ENCODE measurements at places on chromosomes 16 and 17.
A peak's percentile ranks its signal among the peaks of the same experiment; 100 is the strongest.

DNA sequence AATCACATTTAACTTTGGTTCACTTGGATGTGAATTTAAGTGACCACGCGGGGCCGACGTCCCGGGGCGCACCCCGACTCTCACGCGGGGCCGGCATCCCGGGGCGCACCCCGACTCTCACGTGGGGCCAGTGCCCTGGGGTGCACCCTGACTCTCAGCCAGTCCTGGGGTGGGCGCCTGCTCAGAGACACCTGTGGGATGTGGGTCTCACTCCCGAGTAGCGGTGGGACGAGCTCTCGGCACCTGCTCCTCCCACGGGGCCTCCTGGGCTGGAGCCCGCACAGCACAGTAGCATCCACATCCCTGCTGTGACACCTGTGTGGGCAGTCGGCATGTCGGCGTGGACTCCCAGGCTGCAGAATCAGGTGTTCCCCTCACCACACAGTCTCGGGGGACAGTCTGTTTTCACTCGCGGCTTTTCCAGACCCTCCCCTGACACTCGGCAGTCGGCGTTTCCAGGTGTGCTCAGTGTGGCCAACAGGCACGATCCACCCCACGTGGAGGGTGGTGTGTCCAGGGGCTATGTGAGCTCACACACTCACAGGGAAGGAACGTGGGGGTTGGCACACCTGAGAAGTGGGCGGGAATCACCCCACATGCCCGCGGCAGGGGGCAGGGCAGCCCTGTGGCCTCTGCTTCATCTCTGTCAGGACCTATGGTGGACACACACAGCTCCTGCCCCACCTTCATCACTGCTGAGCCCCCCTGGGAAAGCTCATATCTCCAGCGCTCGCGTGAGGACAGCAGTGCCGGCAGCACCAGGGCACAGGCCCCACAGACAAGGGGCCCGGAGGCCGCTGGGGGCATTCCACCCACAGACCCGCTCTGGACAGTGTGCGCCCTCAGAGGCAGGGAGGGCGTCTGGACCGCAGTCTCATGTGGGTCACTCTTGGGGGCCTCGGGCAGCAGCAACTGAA lies 51.8 kb downstream of the LMF1 start:
- peak; percentile 13 for DNase-seq

DNA sequence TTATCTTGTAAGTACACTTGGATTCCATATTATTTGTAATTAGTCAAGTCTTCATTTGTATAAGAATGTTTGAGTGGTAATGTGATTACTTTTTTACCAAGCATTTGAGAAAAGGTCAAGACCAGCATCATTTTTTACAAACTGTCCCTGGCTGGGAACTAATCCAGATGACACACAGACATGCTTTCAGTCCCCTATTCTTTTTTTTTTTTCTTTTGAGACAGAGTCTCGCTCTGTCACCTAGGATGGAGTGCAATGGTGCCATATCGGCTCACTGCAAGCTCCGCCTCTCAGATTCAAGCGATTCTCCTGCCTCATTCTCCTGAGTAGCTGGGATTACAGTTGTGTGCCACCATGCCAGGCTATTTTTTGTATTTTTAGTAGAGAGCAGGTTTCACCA lies 4.5 kb downstream of the DERL2 start:
- DNase-seq, result no peak

GRCh38 chr17:65154770-65155589 lies 17.8 kb downstream of the RGS9 start:
- no peak for DNase-seq

DNA sequence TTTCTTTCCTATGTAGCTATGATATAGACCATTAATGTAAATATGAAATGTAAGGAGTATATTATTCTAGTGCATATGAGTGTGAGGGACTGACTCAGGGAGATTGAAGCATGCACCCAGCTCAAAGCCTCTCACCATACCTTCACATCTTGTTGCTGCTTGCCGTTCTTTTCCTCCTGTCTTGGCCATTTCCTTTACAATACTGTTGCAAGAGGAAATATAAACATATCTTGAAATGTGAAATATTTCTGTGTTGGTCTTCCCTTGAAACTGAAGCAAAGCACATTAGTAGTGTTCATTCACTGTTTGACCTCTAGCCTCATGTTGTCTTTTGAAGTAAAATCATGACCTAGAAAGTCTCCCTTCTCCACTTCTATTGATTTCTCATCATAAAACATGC lies 46.6 kb downstream of the PHKB start:
- DNase-seq, result no peak

- DNase-seq, result no peak
Observed at GRCh38 chr17:70320673-70321345, 151.5 kb downstream of the KCNJ2 start.

- DNase-seq, result no peak
Observed at GRCh38 chr16:12829096-12829888, 25.6 kb upstream of the CPPED1 start.

DNA sequence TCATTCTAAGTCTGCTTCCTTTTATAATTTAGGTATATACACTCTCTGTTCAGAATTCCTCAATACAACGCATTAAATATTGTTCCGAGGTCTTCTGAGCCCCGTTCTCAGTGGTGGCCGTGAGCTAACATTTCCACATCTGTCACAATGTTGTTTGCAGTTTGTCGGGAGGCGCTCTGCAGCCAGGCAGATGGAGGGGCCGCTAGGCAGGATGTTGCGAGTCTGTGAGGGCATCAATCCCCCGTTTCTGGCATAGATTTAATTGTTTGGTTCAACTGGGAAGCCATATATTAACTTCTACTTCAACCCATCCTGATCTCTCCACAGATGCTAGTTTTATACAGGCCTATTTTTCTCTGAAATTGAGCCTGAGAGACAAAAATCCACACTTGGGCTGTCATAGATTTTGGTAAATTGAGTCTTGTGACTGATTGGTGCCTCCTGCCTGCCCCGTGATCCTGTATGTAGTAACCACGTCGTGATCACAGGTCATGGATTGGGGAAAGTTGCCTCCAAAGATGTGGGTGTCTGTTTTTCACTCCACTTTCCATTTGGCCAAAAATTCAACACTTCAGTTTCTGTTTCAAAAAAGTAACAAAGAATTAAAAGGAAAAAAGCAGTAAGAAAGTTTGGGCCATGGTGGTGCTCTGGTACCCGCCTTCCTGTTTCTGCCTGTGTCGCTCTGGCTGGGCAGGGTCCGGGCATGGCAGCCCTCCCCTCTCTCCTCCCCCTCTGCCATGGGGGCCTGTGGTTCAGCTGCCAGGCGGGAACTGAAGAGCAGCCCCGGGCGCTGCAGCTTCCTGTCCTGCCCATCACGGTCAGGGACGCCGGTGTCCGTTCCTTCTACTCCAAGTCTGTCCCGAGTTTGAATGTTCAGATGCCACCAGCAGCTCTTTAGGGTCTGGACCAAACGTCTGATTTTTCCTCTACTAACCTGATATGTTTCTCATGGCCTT lies 41.5 kb downstream of the RPTOR start:
- no peak for DNase-seq

DNA sequence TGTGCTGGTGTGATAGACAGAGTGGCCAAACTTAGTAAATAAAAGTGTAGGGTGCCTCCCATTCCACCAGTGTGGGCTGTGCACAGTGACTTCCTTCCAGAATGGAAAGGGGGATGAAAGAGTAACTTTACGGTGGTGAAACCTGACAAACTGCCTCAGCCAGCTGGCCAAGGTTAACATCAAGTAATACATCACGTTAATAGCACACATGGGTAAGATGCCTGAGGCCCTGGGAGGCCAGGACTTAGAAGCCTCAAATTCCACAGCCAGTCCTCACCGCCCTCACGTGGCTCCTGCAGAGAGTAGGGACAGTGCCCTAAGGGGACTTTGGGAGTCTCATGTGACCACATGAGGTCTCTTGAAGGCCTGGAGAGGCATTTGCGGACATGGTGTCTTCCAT lies 14.1 kb downstream of the RMI2 start:
- DNase-seq, result no peak

GRCh38 chr16:30082545-30083090 lies 6.8 kb downstream of the PPP4C start:
- no peak for DNase-seq

DNA sequence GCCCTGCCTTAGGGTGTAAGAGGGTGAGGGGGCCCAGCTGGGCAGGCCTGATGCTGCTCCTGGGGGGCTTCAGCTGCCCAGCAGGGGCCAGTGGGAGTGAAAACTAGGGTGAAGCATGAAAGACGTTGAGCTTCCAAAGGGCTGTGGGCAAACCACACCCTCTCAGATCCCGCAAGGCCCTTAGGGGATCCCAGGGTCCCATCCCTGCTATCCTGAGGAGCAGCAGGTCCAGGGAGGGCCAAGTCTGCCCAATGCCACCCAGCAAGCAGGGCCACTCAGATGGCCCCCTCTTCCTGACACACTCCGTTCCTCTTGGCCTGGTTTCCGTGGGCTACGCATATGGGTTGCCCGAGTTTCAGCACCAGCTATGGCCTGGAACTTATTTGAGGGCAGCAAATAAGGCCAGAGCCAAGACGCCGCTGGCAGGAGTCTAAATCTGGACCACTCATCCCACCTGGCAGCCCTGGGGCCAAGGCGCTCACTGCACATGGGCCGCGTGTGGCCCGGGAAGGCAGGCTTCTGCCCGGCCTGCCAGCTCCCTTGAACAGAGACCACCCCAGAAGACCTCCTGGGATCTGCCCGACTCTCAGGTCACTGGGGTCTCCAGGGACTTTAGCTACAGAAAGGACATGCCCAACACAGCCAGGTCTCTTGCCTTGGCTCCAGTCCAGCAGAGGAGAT lies 4.2 kb downstream of the ATP2A3 start:
- DNase-seq, result no peak

DNA sequence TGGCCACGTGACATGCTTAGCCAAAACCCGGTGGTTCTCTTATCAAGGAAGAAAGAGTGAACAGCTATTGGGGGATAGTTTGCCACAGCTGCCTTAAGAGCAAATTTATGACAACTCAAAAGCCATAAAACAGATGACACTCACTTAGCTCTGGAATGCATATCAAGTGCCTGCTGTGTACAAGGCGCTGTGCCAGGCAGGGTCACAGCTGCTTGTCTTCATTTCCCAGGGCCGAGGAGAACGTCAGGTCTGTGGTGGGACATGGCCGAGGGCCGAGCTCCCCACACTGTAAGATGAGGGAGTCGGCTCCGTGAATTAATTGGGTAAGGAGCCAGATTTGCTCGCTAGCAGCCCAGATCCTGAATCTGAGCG lies 14.0 kb downstream of the EEF2K start:
- DNase-seq, result no peak

DNA sequence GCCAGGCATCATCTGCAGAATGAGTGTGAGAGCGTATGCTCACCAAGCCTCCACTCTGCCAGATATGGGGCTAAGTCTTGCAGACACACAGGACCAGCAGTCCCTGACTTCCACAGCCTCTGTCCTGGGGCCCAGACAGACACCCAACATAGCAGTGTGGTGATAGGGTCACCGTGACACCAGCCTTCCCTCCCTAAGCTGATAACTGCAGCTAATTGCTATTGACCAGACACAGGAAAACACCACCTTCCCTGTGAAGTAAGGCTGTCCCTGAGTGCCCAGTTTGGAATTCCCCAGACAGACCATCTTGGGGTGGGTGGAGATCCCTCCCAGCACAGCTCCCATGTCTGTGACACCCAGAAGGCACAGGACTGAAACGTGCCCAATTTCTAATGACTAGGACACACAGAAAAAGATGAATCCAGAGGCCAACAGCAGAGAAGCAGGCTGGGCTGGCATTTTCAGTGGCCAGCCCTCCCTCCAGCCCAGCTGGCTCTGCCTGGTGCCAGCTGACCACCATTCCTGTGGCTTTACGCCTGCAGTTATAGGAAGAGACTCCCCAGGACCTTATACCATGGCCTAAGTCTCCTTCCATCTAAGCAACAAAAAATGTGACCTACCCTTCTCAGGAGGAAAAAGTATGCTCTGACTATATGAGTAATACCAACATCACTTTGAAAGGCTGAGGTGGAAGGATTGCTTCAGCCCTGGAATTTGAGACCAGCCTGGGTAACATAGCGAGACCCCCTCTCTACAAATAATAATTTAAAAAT lies 30.3 kb downstream of the ATPAF2 start:
- no peak for DNase-seq

DNA sequence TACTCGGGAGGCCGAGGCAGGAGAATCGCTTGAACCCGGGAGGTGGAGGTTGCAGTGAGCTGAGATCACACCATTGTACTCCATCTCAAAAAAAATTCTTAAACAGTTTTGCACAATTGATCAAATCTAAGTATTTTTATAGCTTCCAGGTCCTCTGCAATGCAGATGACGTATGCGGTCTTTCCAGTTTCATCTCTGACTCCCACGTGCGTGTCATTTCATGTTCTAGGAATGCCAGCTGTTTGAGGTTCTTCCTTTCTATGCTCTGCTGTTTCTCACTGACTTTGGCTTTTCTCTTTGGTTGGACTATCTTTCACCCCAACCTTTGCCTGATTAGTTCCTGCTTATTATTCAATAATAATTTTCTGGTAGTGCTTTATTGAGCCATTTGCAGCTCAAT lies 16.2 kb downstream of the CHP2 start:
- DNase-seq, result no peak

GRCh38 chr16:88390735-88391134 lies 8.0 kb downstream of the ZNF469 start:
- no peak for DNase-seq

DNA sequence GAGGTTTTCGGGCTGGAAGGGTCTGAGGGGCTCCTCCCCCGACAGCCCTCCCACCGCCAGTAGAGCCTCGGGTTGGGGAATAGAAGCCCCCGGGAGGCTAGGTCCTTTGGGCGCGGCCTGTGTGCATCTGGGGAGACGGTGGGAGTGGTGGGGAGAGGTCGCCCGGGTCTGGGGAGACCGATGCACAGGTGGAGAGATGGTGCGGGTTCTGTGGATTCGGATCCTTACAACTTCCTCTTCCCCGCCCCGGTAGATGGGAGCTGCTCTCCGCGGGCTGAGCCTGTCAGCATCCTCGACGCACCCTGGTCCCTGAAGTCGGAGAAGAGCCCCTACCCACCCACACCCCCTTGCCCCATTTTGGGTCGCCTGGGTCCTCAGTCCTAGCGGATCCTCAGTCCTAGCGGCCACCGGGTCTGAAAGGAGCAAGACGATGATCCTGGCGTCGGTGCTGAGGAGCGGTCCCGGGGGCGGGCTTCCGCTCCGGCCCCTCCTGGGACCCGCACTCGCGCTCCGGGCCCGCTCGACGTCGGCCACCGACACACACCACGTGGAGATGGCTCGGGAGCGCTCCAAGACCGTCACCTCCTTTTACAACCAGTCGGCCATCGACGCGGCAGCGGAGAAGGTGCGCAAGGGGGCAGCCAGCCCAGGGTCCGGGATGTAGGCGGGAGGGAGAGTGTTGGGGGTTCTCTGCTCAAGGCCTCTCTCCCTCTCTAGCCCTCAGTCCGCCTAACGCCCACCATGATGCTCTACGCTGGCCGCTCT lies 790 bp downstream of the BCKDK start:
- DNase-seq, result no peak

DNA sequence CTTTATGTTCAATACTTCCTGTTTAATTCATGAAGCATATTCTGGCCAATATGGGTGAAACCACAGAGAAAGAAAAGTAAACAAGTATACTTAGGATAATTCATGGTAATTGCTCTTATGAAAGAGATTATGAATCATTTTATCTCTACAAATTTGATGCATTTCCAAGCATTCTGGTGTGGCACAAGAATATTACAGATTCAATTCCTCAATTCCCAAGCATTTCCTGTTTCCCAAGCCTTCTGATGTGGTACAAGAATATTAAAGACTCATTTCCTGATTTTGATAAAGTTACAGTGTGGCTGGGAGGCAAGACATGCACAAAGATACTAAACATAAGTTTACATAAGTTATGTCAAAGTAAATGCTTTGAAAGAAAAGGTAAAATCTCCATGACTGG lies 126.1 kb upstream of the NUDT7 start:
- DNase-seq, result no peak

- DNase-seq, result no peak
Observed at GRCh38 chr17:7486181-7486580, 2.0 kb downstream of the POLR2A start.

GRCh38 chr17:41813699-41814124 lies 908 bp downstream of the FKBP10 start:
- no peak for DNase-seq

Measured in CD4-positive, alpha-beta T cell treated with Interleukin-15 for 1 hour (primary cell).